Activated effector memory CD4-positive, alpha-beta T cell treated with Interleukin-2 at 50 U/mL for 16 hours (primary cell): ENCODE measurements at places on chromosomes 13 and 19.

GRCh38 chr13:44305286-44305685 lies 68.3 kb upstream of the SERP2 start:
- no peak for DNase-seq

- DNase-seq = no peak
Measured at GRCh38 chr19:23470873-23471545, 75.7 kb upstream of the ZNF91 start.

DNA sequence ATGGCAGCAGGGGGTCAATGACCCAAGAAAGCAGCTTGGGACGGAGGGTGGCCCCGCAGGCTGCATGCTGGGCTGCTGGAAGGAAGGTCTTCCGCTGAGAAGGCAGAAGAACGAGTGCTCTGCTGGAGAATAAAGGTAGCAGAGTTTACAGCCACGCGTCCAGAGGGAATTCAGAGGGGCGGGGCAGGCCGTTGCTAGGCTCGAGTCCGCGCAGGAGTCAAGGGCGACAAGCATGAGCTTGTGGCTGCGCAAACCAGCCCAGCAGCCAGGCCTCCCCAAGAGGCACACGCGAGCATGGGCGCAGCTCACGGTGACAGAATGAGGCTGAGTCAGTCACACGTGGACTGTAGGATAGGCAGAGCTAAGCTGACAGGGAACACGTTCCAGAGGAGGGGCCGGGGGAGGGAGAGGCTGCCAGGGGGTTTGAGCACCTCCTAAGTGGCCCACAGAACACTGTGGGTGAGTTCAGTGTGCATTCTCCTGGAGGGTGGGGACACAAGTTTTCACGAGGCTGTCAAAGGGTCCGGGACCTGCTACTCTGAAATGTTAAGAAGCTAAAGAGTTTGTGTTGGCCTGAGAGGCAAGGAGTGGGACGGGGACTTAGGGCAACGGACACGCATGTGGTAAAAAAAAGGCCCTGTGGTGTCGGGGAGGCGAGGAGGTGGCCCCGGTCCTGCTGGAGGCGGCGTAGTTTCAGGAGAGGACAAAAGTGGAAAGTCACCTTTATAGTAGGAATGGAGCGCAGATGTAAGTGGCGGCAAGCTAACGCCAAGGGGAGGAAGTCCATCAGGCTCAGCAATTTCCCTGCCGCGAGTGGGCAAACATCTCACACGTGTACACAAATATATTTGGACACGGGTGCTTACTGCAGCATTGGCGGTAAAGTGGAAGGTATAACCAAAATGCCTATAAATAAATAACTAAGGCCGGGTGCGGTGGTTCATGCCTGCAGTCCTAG lies 17.7 kb downstream of the RFX2 start:
- DNase-seq = no peak

DNA sequence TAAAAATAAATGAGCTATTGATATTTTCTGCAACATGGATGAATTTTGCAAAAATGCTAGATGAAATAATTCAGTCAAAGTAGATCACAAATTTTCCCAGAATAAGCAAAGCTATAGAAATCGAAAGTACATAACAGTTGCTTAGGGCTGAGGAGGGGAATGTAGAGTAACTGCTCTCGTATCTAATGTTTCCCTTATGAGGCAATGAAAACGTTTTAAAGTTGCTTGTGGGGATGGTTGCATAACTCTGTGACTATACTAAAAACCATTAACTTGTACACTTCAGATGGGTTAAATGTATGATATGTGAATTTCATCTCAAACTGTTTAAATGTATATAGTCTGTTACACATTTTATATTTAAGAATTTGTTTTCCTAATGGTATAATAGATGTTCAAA lies 231.7 kb downstream of the GGACT start:
- DNase-seq = no peak

- DNase-seq = no peak
Measured at GRCh38 chr19:58328999-58329398, 2.2 kb downstream of the ZSCAN22 start.

GRCh38 chr19:18587962-18588610 lies 512 bp upstream of the REX1BD start:
- DNase-seq = no peak

- DNase-seq = no peak
Measured at GRCh38 chr13:44031555-44031954, 151.9 kb downstream of the LACC1 start.

- no peak for DNase-seq
Measured at GRCh38 chr13:70424928-70425327, 316.7 kb upstream of the KLHL1 start.

DNA sequence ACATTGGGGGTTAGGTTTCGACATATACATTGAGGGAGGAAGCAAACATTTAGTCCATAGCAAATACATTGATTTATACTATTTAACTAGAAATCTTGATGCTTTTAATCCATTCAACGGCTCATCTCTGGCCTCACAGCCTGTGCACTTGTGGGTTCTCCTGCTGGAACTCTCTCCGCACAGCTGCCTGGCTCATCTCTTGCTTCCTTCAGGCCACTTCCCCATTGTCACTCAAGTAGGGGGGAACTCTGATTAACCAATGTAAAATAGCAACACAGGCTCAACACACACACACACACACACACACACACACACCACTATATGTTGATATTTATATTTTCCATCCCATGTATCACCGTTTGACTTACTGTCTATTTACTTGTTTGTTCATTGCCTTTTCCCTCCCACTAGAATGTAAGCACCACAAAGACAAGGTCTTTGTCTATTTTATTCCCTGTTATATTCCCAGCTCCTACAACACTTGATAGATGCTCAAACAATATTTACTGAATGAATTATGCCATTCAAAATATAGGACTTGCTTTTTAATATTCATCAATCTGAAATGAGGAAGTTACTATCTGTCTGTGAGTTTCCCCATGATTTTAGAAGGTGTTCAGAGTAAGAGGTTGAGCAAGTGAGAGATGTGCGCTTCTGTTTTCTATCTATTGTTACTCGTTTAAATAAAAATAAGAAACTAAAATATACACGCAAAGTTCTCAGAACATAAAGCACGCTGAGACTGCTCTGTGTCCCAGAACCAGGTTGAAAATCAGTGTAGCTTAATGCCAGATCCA lies 29.8 kb upstream of the PABPC3 start:
- DNase-seq = no peak

DNA sequence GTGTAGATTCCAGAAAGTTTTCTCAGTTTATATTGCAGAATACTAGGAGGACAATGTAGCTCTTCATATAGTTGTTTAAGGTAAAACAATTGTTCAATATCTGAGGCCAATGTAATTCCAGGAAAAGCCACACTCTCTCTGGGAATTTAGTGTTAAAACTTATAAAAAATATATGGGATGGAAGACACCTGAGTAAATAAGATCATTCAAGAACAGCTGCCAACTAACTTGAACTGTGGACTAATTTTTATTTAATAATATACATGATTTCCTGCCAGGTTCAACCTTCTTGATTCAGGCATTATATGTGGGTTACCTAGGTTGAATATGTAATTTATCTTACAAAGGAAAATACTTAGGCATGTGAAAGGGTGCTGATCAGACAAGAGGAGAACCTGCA lies 841.1 kb upstream of the PRR20A start:
- no peak for DNase-seq

GRCh38 chr19:47494211-47494547 lies 10.2 kb upstream of the KPTN start:
- no peak for DNase-seq

DNA sequence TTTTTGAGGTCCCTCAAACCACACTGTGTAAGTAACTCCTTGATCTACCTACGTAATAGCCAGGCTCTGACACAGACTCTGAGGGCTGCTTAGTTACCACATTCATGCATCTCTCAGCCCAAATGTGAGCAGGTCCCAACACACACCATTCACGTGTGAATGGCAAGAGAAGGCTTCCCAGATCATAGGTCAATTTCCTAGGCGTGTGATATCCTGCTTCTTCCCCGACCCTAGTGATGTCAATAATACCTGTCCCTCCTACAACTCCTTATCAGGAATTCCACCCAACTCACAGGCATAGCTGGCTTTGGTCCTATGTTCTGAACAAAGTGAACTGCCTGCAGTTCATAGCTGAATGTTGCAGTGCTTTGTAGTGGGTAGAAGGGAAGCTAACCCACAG lies 334.5 kb downstream of the RFC3 start:
- DNase-seq = no peak

- DNase-seq = no peak
Measured at GRCh38 chr19:49850221-49850486, 805 bp upstream of the PTOV1 start.

- DNase-seq = no peak
Measured at GRCh38 chr19:4593409-4593851, 33.9 kb upstream of the SEMA6B start.

DNA sequence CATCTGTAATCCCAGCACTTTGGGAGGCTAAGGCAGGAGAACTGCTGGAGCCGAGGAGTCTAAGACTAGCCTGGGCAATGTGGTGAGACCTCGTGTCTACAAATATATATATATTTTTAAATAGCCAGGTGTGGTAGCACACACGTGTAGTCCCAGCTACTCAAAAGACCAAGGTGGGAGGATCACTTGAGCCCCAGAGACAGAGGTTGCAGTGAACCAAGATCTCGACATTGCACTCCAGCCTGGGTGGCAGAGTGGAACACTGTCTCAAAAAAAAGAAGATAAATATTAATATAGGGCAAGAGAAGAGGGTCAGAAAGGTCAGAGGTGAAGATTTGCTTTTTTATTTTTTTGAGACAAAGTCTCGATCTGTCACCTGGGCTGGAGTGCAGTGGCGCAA lies 5.5 kb upstream of the MRPL4 start:
- DNase-seq = no peak

DNA sequence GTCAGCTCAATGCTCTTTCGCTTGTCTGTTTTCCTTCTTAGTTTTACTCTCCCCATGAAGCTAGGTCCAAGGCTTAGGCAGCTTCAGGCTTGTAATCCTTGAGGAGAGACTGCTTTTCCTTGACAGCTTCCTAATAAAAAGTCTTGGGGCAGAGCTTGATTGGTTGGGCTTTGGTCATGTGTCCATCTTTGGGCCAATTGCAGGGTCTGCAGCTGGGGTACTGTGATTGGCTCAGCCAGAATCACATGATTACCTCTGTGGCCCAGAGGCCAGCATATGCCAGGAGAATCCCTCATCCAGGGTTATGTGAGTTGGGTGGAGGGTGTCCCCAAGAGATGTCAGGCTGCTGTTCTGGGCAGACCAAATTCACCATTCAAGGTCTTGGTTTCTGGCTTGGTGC lies 8.1 kb downstream of the KLK1 start:
- no peak for DNase-seq

- DNase-seq = no peak
Measured at GRCh38 chr13:110265341-110265681, 41.6 kb downstream of the COL4A1 start.

GRCh38 chr19:3572855-3573161 lies at the start of gene HMG20B:
HMG20B (plus strand) TSS chr19:3572944; CDS start chr19:3573310, 366 bp downstream.
- DNase-seq = no peak

DNA sequence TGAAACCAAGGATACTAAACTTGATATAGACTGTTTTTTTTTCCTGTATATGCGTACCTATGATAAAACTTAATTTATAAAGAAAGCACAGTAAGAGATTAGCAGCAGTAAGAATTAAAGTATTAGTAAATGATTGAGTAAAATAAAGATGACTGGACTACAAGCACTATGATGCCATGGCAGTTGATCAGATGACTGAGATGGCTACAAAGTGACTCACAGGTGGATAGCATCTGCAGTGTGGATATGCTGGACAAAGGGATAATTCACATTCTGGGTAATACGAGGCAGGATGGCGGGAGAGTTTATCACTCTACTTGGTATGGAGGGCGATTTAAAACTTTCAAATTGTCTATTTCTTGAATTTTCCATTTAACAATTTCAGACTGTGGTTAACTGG lies 11.8 kb downstream of the HTR2A start:
- no peak for DNase-seq

GRCh38 chr19:2232286-2233151 lies 3.6 kb downstream of the PLEKHJ1 start:
- no peak for DNase-seq

DNA sequence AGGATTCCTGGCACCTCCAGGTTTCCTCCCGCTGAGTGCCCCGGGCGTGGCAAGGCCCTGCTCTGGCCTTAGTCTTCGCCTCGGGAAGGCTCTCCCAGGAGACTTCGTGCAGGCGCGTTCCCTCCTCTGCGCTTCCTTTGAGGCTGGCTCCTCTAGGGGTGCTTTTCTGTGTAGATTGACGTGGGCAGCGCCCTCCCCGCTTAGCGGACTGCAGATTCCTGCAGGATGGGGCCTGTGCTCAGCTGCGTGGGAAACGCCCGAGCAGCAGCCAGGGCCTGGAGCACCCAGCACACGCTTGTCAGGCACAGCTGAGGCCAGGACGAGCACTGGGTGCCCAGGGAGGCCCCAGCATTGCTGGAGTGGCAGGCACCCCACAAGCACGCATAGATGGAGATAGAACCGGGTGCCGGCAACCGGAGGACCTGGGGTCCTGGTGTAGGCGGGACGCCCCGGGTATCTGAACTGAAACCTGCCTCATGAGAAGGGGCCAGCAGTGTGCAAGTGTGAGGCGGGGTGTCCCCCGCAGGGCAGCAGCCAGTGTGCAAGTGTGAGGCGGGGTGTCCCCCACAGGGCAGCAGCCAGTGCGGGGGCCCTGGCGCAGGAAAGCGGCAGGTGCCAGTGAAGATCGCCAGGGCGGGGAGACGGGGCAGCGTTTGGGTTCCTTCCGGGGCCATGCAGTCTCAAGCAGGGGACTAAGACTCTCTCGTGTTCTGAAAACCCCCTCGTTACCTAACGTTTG lies 3.4 kb downstream of the NDUFS7 start:
- DNase-seq = no peak

- DNase-seq = no peak
Measured at GRCh38 chr13:109817591-109818535, 31.5 kb upstream of the IRS2 start.

DNA sequence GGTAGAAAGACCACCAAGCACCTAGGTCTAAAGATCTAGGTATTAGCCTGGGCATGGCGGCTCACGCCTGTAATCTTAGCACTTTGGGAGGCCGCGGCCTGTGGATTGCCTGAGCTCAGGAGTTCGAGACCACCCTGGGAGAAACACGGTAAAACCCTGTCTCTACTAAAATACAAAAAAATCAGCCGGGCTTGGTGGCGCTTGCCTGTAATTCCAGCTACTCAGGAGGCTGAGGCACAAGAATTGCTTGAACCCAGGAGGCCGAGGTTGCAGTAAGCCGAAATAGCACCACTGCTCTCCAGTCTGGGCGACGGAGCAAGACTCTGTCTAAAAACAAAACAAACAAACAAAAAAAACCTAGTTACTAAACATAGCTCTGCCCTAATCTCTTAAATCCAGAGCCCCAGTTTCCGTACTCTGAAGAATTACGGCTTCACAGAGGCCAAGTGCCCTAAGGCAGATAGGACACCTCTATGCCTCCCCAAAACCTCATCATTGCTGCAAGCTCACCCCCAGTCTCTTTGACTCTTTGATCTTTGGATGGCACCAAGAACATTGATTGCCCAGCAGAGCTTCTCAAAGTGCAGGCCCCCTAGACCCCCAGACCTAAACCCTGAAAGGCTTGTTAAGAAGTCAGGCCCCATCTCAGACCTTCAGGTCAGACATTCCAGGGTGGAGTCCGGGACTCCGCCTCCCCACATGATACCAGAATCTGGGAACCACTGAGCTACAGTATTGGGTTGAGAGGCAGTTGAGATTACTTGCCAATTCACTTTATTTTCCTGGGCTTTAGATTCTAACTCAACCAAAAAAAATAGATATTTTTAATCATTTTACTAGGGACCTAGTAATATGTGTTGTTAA lies 2.8 kb downstream of the COL4A2 start:
- no peak for DNase-seq

GRCh38 chr13:32210101-32210500 lies 105.1 kb downstream of the ZAR1L start:
- no peak for DNase-seq

GRCh38 chr19:8454218-8454617 lies 9.4 kb downstream of the HNRNPM start:
- no peak for DNase-seq

GRCh38 chr13:43309311-43309710 lies 285.9 kb downstream of the DNAJC15 start:
- DNase-seq = no peak
